ENCODE measurements at places on chromosomes 12 and 14.

DNA sequence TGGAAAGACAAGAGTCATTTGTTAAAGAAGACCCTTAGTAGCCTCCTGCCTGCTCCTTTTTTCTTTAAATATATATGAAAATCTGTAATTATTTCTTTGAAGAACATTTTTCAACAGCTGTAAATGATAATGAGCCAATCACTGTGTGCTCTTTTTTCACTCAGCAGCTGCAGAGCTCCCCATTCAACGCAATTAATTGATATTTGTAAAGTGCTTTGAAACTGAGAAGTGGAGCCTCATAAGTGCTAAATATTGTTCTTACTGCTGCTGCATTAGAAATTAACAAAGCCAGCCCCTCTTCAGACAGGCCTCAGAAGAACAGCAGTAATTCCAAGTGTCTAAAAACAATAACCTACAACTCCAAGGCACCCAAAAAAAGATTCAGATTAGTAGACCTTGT is 224.3 kb downstream of the GXYLT1 start:
- DNase-seq: no peak

GRCh38 chr14:85466678-85467077 is 63.3 kb upstream of the FLRT2 start:
- no peak for DNase-seq

DNA sequence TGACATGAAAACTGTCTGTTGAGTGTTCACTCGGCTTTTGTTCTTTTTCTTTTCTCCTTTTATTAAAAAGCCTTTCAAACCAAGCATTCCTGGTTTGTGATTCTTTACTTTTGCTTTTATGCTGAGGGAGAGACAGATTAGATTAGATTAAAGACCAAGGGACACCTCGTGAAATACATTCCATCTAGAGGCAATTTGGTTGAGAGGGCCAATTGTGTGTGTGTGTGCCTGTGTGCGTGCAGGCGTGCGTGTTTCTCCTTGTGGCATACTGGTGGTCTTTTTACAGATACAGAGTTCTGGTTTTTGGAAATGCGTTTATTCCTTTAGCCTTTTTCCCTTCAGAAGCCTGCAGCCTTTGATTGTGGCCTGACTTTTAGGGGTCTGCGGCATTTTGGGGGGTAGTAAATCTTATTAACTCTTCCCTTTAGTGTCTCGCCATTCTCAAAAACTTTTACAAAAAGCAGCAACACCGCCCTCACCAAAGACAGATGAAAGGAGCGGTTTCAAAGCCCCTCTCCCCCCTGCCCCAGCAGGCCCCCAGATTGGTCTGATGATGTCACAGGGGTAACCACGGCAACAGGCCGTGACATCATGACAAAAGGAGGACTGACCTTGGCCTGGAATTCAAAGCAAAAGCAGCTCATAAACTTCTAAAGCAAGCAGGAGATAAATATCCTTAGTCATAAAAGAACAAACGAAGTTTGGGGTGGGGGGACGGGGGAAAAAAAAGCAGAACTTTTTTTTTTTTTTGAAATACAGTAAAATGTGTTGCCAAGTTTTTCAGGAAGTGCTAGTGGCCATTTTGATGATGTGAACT is 84.1 kb upstream of the TBX3 start:
- DNase-seq: no peak

DNA sequence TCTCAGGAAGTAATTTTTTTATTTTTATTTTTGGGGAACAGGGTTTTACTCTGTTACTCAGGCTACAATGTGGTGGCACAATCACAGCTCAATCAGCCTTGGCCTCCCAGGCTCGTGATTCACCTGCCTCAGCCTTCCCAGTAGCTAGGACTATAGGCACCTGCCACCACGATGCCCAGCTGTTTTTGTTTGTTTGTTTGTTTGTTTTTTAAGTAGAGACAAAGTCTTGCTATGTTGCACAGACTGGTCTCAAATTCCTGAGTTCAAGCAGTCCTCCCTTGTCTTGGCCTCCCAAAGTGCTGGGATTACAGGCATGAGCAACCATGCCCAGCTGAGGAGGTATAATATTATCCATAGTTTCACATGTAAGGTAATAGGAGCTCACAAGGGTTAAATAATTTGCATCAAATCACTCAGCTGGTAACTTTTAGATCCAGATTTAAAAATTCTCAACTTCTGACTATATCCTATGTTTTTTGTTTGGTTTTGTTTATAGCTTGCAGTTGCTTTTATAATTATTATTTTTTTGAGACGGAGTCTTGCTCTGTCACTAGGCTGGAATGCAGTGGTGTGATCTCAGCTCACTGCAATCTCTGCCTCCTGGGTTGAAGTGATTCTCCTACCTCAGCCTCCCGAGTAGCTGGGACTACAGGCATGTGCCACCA is 629.3 kb downstream of the DIO2 start:
- no peak for DNase-seq

DNA sequence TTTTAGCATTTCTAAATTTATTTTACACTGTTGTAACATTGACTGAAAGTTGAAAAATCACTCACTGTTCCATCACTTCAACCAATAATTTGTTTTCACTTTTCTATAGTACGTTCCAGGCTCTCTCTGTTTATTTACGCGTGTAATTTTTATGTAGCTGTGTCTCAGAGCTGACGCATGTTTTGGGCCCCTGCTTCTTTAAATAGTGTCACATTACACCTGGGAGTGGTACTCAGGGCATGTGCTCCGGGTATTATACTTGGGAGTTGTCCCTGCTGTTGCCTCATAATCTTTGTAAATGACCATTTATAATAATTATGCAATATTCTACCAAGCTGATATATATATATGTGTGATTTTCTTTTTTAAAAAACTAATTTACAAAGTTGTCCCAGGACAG is 132.8 kb upstream of the CPM start:
- DNase-seq: no peak

GRCh38 chr12:111175396-111176094 is 193.3 kb downstream of the PHETA1 start:
- DNase-seq: no peak

GRCh38 chr12:61504396-61505080 is 755.7 kb upstream of the USP15 start:
- no peak for DNase-seq

- DNase-seq: no peak
Observed at GRCh38 chr14:93520053-93520607, 89.4 kb downstream of the UNC79 start.

DNA sequence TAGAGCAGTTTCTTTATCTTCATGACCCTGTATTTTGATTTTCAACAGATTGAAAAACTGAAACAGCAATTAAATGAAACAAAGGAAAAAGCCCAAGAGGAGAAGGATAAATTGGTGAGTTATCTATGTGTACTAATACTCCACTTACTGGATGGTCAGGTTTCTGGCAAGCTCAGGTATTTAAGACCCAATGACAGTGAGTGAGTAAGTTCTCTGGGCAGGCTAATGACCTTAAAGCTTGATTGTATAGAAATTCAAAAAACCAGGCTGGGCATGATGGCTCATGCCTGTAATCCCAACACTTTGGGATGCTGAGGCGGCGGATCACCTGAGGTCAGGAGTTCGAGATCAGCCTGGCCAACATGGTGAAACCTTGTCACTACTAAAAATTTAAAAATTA is 10.0 kb downstream of the BBOF1 start:
- DNase-seq: no peak

DNA sequence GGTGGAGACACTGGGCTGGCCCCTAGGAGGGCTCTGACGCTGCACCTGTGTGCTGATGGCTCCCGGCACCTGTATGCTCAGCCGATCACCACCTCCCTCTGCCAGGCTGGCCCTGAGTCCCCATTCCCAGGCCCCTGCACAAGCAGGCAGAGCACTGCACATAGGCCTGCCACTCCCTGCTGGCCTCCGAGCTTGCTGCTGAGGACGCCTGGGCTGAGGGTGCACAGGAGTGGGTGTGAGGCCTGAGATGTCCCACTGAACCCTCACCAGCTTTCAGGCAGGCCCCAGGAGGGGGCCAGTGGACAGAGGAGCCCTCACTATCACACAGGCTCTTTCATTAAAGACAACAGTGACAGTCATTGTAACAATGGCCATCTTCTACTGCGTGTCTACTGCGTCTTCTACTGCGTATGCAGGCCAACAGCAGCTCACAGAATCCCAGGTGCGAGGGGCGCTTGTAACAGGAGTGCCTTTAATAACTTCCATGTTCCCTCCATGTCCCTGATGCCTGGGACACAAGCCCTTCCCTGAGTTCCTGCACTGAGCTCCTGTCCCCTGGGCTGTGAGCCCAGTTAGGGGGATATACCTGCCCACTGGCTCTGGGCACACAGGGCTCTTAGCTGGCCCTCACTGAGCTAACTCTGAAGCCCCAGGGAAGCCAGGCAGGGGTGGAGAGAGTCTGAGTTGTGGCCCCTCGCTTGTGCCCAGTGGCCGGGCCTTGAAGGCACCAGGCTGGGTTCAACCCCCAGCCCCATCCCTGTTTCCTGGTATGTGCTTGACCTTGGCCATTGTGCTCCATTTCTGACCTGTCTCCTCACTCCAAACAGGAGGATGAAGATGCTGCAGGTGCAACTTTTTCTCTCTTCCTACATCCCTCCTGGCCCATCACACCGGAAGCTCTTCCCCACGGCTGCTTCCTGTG is 71.3 kb downstream of the PRIMA1 start:
- no peak for DNase-seq

DNA sequence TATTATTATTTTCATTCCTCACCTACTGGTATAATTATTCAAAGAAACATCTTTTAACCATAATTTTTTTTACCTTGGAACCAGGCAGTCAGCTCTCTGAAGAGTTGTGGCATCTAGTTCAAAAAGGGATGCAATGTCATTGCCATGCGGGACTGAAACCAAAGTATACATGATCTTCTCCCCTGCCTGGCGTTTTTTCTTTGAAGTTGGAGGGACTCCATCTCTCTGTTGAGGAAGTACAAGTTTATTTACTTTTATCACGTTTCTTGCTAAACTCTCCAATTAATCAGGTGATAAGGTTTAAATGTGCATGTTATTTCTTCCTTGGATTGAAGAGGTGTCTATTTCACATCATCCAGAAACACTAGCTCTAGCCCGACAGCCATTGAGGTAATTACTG is 146.6 kb downstream of the ITPR2 start:
- no peak for DNase-seq

- DNase-seq: peak; percentile 74
Observed at GRCh38 chr14:106507354-106507753, 981.0 kb downstream of the TMEM121 start.

DNA sequence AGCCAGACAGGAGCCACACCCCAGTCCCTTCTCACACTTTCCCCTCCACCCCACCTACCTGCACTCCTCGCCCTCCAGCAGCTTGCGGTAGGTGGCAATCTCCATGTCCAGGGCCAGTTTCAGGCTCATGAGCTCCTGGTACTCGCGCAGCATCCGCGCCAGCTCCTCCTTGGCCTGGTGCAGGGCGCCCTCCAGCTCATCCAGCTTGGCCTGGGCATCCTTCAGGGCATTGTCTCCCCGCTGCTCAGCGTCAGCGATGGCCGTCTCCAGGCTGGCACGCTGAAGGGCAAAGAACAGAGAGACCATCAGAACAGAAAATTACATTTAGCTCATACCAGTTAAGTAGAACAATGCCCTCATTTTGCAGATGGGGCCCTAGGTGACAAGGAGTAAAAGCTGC is 5.5 kb downstream of the KRT74 start:
- no peak for DNase-seq

DNA sequence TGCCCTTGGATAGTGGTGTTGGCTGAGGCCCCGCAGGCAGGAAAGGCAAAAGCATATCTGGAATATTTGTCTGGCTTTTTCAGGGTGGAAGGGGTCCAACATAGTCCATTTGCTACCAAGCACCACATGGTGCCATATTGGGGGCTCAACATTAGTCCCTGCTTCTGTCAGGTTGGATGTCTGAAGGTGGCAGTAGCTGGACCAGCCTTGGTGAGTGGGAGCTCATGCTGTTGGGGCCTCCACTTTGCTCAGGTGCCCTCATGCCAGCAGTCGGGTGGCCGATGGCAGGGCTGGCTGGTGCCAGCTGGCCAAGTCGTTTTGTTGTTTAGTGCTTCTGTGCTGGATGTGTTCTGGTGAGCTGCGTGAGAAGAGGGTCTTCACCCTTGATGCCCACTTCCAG is 135.3 kb downstream of the PAPOLA start:
- DNase-seq: no peak

DNA sequence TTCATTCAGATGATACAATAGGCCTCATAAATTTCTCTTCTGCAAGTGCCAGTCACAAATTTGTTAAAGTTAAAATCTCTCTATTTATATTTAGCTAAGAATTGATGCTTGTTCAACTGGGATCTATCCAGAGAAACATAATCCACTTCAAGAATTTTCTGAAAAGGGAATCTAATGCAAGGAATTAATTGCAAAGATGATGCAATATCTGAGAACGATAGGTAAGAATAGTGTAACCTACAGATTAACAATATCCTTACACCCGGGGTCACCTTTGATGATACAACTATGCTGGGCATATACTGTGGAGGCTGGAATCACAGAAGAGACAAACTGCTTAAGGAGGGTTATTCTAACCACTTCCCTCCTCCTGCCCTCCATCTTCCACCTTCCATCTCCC is 295.1 kb downstream of the FOXG1 start:
- DNase-seq: no peak

DNA sequence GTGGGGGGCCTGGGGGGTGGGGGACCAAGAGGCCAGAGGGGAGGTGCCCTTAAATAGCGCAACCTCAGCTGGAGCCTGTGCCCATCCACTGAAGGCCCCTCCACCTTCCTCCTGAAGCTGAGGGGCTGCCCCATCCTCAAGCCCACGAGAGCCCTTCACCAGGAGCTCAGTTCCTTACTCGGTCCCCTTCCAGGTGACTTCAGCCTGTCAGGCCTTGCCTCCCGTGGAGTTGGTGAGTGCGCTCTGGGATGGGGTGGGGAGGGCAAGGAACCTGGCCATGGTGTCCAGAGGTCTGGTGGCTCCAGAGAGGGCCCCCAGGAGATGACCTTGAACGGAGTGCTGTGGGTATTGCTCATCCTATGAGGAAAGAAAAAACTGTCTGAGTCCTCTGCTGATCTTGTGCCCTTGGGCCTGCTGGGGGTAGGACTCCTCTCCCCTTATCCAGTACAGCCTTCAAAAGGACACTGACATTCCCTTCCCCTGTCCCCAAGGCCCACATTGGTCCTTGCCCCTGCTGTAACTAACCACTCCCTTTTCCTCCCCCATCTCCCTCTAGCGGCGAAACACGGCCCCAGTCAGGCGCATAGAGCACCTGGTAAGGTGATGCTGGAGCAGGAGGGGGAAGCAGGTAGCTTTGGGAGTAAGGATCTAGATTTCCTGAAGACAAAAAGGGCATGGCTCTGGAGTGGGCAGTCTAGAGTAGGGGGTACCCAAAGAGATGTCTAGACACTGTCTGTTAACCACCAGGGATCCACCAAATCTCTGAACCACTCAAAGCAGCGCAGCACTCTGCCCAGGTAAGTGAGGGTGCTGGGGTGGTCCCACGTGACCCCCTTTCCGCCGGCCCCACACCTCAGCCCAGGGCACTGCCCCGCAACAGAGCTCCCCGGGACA is 3.6 kb downstream of the TNS2 start:
- DNase-seq: peak; percentile 78

DNA sequence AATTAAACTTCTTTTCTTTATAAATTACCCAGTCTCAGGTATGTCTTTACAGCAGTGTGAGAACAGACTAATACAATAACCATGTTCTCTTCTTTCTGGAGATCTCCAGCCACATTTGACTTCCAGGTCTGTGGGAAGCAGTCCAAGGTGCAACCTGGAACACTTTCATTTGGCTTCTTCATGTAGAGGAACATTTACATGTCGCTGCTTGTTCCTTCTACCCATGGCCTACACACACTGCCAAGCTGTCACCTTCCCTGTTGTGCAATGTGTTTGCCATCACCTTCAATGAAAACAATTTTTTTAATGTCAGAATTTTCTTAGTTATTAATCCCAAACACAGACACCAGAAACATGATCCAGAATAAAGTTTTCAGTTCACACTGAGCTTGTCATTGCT is 104.7 kb downstream of the PRKCH start:
- no peak for DNase-seq

All from natural killer cell (primary cell).